ENCODE measurements at places on chromosomes 1 and 21.

DNA sequence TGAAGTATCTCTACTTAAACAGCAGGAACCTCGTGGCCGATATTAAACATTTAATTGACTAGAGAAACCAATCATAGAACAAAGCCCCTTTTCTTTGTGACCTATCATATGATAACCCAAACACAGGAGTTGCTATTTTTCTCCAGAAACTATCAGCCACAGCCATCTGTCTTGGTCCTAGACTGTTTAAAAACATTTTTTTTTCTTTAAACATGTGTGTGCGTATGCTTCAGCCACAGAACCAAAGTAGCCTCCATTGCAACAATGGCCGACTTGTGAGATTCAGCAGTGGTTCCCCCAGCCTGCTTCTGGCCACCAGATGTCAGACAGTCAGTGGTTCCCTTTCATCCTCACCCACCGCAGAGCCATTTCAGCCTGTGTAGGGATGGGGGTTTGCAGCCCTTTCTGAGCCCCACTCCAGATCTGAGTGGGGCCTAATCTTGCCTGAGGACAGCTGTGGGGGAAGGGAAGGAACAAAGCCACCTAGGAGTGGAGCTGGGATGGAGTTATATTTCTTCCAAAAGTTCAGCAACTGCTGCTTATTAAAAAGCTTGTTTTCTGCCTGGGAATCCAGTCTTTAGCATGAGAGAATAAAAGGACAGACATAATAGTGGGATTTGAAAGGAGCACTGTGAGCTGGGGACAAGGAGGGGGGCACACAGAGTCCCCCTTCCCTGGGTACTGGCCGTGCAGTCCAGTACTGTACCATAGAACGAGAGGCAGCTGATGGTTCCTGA is 11.7 kb upstream of the IGSF3 start:
- no peak for DNase-seq

- DNase-seq: no peak
These were observed 220.7 kb downstream of the LTN1 start for GRCh38 chr21:28771790-28772501.

- no peak for DNase-seq
These were observed at the start of gene TSPEAR for GRCh38 chr21:44711327-44712202. TSPEAR (minus strand) TSS chr21:44711572; CDS start chr21:44711514, 58 bp downstream.

- DNase-seq: no peak
These were observed 24.3 kb downstream of the MRPL37 start for GRCh38 chr1:54224233-54224632.

DNA sequence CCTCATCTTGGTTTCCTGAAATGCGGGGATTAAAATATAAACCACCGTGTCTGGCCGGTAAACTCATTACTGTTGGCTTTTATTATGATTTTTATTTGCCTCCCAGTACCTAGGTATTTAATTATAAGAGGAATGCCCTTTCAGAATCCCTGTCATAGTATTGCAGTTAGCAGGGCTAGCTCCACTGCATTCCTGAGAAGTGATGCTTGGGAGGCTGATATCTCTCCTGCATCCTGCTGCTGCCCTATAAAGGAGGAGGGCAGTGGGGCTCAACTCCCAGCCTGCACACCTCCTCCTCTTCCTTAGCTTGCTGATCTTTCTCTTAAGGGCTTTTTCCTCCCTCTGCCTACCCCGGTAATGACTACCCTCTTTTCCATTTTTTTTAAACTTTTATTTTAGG is 19.9 kb upstream of the DISC1 start:
- no peak for DNase-seq

- no peak for DNase-seq
These were observed 4.1 kb upstream of the WNT9A start for GRCh38 chr1:227951624-227952373.

GRCh38 chr1:88407248-88407647 is 276.8 kb upstream of the PKN2 start:
- DNase-seq: no peak

DNA sequence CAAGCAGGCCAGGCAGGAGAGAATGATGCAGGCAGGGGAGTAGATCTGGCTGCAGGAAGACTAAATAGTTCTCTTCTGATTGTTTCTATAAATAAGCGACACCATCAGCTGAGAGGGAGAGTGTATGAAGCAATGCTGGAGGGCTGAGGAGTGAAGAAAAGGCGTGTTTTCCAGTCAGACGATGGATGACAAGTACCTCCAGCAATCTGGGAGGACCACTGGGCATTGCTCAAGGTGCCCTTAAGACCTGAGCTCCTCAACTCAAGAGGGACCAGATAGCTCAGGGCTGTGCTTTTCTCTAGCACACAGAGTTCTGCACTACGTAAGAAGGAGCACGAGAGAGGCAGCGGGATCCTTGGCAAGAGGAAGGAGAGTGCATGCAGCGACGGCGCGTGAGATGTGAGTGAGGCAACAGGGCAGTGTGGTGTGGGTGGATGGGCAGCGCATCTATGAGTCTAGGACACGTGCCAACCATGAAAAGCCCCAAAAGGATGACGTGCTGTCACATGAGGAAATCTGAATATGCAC is 36.0 kb downstream of the PABPC4 start:
- no peak for DNase-seq

DNA sequence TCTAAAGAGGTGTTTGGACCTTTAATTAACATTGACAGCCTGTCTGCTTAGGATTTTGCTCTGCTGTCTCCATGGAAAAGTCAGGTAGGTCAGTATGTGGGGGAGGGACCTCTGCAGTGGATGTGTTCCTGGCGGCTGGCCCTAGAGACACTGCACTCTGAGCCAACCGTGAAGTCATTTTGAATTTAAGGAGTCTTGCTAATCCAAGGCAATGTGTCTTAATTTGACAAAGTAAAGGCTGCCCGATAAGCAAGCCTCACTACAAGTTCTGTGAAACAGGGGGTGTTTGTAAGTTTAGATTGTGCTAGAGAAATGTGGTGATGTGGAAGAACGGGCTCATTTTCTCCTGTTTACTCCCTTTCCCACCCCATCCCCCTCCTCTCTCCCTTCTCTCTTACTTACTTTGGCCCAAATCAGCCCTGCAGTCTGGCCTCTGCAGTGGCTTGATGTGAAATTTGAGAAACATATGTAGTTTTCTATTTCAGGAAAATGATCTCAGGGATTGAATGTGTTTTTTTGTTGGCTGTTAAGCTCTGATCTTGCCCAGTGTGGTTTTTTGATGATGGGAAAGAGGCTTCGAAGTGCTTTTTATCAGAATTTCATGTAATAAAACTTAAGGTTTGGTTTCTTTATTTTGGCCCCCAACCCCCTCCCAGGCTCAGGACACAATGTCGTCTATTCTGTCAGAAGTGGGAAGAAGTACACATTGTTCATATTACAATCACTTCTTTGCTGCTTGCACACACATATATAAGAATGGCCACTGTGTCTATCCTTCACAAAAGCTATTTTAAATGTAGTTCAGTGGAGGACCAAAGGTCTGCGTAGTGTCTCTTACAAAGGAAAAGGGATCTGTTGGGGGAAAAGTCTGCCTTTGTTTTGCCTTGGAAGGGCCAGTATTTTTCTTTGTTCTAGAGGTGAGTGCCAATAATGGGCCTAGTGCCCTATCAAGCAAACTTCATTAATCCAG is 96.6 kb downstream of the FGGY start:
- DNase-seq: no peak

GRCh38 chr21:46112725-46113215 is 14.9 kb downstream of the COL6A2 start:
- DNase-seq: no peak

GRCh38 chr1:58717979-58718378 is 18.1 kb upstream of the MYSM1 start:
- no peak for DNase-seq

- no peak for DNase-seq
These were observed 66.9 kb downstream of the HSD3B1 start for GRCh38 chr1:119573886-119574285.

- peak; percentile 29 for DNase-seq
These were observed 1.1 kb upstream of the TMEM82 start for GRCh38 chr1:15740924-15741850.

DNA sequence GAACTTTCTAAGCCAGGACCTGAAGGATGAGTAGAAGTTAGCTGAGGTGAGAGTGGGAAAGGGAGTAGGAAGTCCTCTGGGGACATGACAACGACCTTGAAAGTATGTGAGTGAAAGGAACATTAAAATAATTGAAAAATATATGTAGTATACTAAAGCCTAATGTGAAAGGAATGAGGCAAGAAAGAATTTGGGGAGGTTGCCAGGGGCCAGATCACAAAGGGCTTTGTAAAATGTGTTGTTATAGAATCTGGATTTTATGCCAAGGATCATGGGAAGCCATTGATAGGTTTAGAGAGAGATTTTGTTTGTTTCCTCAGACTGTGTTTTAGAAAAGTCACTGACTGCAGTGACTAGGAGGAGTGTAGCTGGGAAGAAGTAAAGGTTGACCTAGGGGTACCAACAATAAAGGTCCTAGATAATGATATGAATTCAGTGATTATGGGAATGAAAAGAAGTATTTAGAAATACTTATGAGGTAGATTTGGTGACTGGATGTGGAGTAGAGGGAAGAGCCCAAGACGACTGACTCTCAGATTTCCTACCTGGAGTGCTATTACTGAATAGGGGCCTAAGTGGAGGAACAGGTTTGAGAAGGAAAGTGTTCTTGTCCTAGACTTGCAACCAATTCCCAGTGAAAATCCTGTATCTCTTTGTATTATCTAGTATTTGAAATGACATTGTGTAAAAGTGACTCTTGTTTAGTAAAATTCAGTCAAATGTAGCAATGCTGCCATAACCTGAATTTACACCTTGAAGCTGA is 179.8 kb downstream of the PHTF1 start:
- no peak for DNase-seq

- no peak for DNase-seq
These were observed 121.3 kb downstream of the TNNI3K start for GRCh38 chr1:74356493-74356892.

DNA sequence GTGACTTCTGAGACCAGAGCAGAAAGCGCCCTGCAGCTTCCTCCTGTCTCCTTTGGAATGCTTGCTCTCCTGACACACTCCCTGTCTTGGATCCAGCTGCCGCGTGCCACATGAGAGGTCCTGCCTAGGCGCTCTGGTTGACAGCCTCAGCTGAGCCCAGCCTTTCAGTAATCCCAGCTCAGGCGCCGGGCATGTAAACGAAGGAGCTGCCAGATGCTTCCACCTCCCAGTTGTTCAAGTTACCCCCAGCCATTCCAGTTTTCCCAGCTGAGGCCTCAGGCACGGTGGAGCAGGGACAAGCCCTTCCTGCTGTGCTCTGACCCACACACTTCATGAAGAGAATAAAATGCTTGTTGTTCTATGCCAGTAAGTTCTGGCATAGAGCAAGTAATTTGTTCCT is 14.3 kb upstream of the CD34 start:
- DNase-seq: no peak

DNA sequence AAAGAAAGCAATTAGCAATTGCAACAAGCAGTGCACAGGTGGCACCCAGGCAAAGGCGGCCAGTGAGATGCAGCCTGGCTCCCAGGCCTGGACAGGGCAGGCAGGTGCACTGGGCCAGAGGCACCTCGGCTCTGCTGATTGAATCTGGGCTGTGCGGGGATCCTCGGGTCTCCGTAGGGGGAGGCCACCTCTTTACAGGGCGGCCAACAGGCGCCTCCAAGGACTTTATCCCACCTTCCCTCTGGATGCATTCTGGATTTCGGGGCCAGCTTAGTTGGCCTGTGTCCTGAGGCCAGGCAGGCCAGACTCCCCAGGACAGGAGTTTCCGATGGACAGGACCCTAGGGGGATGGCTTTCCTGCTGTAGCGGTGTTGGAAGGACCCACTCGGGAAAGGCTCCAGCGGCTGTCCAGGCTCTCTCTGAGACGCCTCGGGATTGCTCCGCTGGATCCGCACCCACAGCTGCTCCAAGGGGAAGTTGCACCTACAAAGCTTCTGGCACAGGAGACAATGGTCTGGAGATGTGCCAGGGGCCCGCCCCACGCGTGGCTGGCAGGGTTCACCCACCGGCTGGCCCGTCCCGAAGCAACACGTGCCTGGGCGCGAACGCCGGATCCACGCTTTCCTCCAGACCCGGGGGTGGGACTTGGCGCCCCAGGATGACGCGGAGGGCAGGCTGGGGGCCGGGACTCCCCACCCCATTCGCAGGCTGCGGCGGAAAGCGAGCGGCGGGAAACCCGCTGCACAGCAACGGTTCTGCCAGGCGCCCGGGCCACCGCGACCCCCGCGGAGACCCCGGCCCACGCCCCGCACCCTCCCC is 810 bp downstream of the SLC19A1 start:
- DNase-seq: peak; percentile 62

GRCh38 chr1:110615548-110616130 is 9.5 kb upstream of the KCNA2 start:
- no peak for DNase-seq

GRCh38 chr1:228668553-228669241 is 66.6 kb upstream of the RHOU start:
- no peak for DNase-seq

DNA sequence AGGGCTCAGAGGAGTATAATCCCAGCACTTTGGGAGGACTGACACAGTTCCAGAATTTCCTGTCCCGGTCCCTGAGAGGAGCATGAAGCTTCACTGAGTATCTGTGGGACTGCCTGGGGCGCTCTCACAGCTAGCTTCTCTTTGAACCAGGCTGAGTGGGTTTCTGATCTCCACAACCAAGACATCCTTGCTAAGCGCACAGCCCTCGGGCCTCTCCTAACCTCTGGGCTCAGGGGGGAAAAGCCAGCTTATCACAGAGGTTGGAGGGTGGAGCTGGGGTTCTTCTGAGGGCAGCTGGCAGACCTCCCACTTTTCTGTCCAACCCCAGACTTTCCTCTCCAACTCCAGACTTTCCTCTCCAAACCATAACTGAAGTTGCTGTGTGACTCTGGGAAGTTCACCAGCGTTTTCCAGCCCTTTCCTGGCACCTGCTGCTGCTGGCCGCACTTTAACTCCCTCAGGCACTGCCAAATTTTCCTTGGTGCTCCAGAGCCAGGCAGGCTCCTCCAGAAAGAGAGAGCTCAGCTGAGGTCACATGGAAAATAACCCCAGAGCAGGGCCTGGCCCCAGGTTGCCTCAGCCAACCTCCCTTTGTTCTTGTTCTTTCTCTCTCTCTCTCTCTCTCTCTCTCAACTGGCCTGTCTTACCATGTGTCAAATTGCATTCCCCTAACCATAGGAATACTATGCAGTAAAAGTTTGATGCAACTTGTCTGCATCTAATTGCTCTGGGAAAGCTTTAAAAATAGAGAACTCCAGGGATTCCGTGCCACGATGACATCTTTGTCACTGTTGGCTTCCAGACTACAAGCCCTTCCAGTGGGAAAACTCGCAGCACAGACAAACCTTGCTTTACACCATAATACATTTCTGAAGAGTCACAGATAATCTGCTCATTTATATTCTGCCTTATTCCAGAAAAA is 49.5 kb downstream of the OLFML2B start:
- no peak for DNase-seq

GRCh38 chr1:162118063-162118462 is 48.6 kb downstream of the NOS1AP start:
- no peak for DNase-seq

DNA sequence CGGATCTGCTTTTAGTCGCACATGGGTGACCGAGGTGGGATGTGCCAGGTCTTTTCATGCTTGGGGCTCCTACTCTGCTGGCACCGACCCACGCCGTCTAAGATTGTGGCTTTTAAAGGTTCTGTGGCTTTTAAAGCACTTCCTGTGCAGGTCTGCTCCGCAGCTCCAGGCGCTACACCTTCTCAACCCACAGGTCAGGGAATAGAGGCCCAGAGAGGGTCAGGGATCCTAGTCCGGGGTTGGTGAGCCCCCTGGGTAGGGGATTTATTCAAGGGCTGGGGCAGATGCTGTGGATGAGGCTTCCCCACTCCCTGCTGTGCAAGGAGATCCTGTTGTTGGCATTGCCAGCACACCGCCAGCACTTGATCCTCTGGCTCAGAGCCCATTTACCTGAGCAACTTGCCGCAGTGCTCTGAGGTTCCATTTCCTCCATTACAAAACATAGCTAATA is 212.8 kb upstream of the RAB4A start:
- no peak for DNase-seq

Data from stimulated activated CD8-positive, alpha-beta memory T cell treated with anti-CD3 and anti-CD28 coated beads, Interleukin-7, amount 100 ng/mL, for 4 hours (primary cell).